ENCODE measurements at places on chromosomes 11 and 22.

- H3K36me3 ChIP-seq: peaks cover 1% of the 10 kb centered on the region
- no peak overlapping the region for H3K27ac ChIP-seq
Observed at GRCh38 chr11:1753929-1754305, 3.5 kb upstream of the IFITM10 start.

- H3K4me1 ChIP-seq: no peaks in the 10 kb centered on the region
- no peaks in the 10 kb centered on the region for H3K27me3 ChIP-seq
- no peak overlapping the region for H3K4me3 ChIP-seq
- H3K27ac ChIP-seq: no peak overlapping the region
- DNase-seq: peak; percentile 34
Observed at GRCh38 chr11:74826901-74827300, 78.3 kb downstream of the RNF169 start.

DNA sequence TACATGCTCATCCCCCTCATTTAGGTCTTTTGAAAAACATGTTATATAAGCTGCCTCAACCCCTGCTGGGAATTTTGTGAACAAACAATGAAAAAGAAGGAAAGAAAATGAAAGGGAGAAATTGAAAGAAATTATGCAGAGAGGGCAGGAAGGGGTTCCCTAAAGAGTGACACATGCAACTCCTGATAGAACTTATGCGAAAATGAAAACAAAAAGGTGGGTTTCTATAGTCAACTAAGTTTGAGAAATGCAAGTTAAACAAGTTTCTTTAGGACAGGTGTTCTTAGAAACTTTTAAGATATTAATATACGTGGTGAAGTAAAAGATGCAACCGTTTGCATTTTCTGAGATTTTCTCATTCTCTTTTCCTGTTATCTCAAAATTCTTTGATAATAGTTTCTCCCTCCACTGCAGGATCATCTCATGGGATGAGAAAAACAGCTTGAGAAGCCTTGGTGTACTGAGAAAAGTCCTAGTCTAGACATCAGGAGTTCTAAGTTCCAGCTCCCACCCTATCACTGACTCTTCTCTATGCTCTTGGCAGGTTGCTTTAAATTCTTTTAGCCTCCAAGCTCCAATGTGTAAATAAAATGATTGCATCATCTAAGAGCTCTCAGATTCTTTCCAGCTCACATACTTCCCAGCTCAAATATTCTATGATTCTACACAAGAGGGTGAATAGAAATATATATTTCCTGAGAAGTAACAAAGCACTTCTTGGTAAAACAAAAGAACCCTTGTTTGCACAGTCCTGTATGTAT is 109.2 kb downstream of the FAM76B start:
- peak overlapping the region; percentile 32 for H3K4me3 ChIP-seq
- H3K36me3 ChIP-seq: no peaks in the 10 kb centered on the region
- no peak for DNase-seq
- peak overlapping the region; percentile 48 for H3K27ac ChIP-seq

GRCh38 chr11:65709661-65710060 is 2.4 kb upstream of the KAT5 start:
- H3K4me1 ChIP-seq: peaks cover 28% of the 10 kb centered on the region
- no peak overlapping the region for H3K4me3 ChIP-seq
